Muscle of leg (tissue), 16 donors: ENCODE measurements at places on chromosomes 6 and 20. TPM values are rescaled to one million over a fixed set of nuclear protein-coding genes. Genes with fewer than 3 reads are reported as not detected.

The PRL gene
- not detected for polyA plus RNA-seq

The STMND1 gene
- polyA plus RNA-seq = not detected

The NMBR gene
- not detected for polyA plus RNA-seq

The TP53TG5 gene
- 0.69 TPM for polyA plus RNA-seq

The PAK5 gene
- polyA plus RNA-seq = 0.17 TPM

The ID4 gene
- polyA plus RNA-seq = 5.1 TPM

The ELOVL4 gene
- 1.9 TPM for polyA plus RNA-seq

The SLC2A10 gene
- polyA plus RNA-seq = 22.3 TPM

The SLC35F1 gene
- 1.6 TPM for polyA plus RNA-seq

The SLC17A2 gene
- not detected for polyA plus RNA-seq

The RGS17 gene
- polyA plus RNA-seq = 0.75 TPM

The MYLK4 gene
- polyA plus RNA-seq = 10.8 TPM

The BNIP5 gene
- polyA plus RNA-seq = 0.07 TPM

DNA sequence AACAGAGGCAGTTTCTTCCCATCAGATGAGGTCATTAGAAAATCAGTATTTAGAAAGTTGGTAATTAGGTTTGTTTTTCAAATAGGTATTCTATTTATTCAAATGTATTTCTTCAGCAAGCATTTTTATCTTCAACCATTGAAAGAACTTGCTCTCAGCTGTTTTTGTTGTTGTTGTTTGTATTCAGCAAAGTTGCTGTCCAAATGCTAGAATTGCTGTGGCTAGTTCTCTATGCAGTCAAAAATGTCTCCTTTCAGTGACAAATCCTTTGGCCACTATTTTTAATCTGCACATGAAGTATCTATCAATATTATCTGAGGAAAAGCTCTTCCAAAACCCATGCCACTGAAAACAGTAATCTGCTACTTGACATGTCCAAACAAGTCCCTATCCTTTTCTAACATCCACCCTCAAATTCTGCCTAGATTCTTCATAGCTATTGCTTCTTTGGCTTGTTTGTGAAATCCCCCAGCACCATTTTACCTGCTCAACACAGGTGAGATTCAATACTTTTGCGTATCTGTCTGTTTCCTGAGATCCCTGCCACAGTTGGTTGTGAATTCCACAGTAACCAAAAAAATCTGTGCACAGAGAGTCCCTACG is 1005.4 kb downstream of the GRIK2 start:
- no peak for DNase-seq

- DNase-seq = no peak
Observed at GRCh38 chr6:122647765-122648164, 37.6 kb downstream of the PKIB start.

GRCh38 chr6:107794771-107795170 is 29.3 kb downstream of the SCML4 start:
- no peak for DNase-seq

DNA sequence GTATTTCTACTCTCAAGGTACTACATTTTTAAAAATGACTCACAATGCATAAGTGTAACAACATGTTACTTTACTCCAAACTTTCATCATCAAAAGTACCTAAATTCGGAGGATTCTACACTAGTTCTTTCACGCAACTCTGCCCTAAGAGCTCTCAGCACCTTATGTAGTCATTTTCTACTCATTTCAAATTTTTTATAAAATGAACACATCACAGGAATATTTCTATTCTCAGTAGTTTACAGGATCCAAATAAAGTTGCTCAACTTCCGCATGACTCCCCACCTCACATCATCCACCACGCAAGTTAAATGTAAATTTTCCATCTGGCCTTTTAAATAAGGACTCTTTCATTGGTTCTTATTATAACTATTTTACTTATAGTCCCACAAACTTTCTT is 344.9 kb upstream of the MANEA start:
- DNase-seq = peak; percentile 57

DNA sequence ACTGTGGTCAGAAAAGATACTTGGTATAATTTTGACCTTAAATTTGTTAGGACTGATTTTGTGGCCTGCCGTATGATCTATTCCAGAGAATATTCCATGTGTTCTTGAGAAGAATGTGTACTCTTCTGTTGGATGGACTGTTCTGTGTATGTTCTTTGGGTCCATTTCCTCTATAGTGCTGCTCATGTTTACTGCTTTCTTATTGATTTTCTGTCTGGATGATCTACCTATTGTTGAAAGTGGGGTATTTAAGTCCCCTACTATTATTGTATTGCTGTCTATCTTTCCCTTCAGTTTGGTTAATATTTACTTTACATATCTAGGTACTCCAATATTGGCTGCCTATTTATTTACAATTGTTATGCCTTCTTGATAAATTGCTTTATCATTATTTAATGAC is 298.4 kb downstream of the BCKDHB start:
- DNase-seq = no peak

- DNase-seq = no peak
Observed at GRCh38 chr6:14948586-14949245, 297.2 kb upstream of the JARID2 start.

DNA sequence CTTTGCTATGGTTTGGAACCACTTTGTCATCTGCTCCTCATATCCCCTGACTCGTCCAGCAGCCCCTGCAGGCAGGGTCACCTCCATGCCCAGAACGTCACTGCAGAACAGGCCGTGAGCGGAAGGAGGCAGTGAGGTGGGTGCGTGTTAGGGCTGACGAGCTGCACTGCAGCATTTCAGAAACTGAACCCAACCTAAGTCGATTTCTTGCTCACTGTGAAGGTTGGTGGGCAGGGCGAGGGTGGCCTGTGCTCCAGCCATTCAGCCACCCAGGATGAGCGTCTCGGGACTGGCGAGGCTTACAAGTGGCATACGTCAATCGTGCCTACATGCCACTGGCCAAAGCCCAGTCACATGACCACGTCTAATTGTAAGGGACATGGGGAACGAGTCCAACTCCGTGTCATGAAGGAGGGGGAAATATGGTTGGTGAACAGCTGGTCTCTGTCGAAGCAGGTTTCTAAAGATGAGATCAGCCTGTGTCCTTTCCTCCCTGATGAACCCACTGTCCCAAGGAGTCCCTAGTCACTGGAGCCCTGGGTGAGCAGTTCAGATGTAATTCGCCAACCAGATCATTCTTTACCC is 289.1 kb downstream of the TAF4 start:
- peak; percentile 23 for DNase-seq

DNA sequence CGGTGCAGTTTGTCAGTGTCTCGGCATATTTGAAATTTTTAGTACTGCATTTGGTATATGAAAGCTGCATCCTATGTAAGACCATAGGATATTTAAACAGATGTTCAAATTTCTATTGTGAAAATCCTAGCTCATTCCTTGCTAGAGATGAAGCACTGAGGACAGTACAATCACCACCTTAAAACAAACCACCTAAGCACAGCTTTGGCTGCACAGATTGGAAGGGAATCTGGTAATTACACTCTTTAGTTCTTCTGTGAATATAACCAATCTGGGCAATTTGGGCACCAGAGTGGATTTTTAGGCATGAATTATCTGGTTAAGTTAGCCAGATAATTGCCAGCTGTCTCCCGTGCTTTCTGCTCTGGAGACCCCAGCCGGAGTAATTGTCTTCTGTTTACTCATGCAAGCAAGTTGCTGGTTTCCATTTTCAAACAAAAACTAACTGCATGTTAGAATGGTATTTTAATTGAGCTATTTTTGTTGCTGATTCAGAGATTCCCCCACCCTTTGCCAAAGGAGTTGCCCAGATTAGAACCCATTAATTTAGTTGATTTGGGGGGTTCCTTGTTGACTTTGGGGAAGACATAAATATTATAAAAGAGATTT is 36.9 kb downstream of the E2F3 start:
- DNase-seq = peak; percentile 26

DNA sequence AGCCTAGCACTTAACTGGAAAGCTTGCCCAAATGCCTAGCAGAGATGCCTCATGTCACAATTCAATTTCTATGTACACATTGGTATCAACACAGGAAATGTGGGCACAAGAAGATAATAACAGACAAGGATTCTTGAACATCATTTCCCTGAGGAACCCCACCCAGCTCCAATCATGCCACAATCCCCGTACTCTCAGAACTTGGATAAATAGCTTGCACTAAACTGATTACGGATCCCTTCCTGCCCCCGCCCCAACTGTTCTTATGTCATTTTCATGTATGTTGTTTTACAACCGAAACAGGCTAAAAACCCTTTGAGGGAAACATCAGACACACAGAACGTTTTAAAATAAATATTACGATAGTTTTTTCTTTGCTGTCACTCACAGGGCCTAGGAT is 87.1 kb downstream of the BACH2 start:
- DNase-seq = no peak

DNA sequence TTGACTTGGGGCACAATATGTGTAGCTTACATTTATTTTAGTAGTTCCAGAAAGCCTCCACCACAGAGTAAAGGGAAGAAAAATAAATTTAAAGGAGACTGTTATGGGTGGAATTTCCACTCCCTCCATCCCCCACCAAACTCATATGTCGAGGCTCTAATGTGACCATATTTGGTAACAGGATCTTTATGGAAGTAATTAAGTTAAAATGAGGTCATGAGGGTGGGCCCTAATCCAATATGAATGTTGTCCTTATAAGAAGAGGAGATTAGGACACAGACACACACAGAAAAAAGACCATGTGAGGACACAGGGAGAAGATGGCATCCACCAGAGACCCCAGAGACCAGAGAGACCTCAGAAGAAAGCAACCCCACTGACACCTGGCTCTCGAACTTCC is 189.7 kb downstream of the EDN1 start:
- peak; percentile 31 for DNase-seq

GRCh38 chr6:42901538-42901957 is 14.3 kb upstream of the PTCRA start:
- peak; percentile 87 for DNase-seq

GRCh38 chr6:41356825-41357224 is 21.4 kb downstream of the NCR2 start:
- no peak for DNase-seq

GRCh38 chr20:16241911-16242310 is 331.3 kb downstream of the KIF16B start:
- peak; percentile 17 for DNase-seq

DNA sequence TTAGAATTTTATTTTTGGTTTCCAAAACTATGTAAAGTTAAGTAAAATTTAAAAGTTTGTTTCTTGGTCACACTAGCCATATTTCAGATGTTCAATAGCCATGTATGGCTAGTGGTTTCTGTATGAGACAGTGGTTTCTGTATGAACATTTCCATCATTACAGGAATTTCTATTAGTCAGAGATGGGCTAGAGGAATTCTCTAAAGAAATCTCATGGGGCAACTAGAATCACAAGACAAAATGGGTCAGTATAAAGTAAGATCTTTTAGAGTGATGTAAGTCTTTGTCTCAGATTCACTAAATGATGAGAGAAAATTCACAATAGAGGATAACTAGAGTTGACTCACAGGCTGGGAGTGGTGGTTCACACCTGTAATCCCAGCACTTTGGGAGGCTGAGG is 149.0 kb downstream of the FUT9 start:
- no peak for DNase-seq

- DNase-seq = peak; percentile 24
Observed at GRCh38 chr20:42441196-42441863, 748.4 kb downstream of the PTPRT start.

- DNase-seq = no peak
Observed at GRCh38 chr20:25205277-25206062, 10.0 kb downstream of the ENTPD6 start.

DNA sequence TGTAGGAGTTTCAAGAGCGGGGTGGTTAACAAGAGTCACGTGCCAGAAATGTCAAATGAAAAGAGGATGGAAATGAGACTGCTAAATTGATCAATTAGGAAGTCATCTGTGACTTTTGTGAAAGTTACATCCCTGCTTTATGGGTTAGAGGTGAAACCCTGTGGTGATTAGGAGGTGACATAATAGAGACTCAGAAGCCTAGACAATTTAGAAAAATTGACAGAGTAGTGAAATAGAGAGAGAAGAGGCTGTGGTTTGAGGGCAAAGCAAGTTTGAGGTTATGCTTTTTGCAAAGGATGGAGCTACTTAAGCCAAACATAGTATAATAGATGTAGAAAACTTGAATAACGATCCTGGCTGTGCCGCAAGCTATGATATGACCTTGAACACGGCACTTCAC is 71.8 kb downstream of the IMPG1 start:
- DNase-seq = no peak

GRCh38 chr6:168784426-168784825 is 343.4 kb downstream of the SMOC2 start:
- peak; percentile 43 for DNase-seq

- DNase-seq = no peak
Observed at GRCh38 chr6:50608421-50608820, 104.9 kb upstream of the TFAP2D start.

- no peak for DNase-seq
Observed at GRCh38 chr6:144063246-144063743, 32.1 kb downstream of the SF3B5 start.

DNA sequence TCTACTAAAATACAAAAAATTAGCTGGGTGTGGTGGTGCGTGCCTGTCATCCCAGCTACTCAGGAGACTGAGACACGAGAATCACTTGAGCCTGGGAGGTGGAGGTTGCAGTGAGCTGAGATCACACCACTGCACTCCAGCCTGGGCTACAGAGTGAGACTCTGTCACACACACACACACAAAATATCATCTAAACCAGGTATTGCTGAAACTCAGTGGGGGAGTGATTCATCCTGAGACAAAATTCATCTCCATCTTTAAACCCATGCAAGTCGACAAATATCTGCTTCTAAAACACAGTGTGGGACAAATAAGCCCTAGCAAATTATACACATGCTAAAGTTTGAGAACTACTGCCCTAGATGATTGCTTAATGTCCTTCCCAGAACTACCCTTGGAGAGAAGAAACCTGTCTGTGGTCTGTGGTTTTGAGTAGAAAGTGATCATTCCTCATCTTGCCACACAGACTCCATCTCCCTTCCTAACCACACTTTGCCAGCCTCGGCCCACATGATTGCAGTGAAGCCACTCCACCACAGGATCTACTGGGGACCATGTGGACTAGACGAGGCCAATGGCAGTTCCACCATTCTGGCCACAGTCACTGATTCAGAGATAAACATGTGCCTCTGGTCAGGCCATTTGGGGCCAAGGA is 130.3 kb downstream of the OPRM1 start:
- no peak for DNase-seq

GRCh38 chr6:90386399-90387382 is 90.0 kb upstream of the BACH2 start:
- no peak for DNase-seq

- peak; percentile 19 for DNase-seq
Observed at GRCh38 chr20:63056236-63057170, 49.7 kb upstream of the BHLHE23 start.

DNA sequence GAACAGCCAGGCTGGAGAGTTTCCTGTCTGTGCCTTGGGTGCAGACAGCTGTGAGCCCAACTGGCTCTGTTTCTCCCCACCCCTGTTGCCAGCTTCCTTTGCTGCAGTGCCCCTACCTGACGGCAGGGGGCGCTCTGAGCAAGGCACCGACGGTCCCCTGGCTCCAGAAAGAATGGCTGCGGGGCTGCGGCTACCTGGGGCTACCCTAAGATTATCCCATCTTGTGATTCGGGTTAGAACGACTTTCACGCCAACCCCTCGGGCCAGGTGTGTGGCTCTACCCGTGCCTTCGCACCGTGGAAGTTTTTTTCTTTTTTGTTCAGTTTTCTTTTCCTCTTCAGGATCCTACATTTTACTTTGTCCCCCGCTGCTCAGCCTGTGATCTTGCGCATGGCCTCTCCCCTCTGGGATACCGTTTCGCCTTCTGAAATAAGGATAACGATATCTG is 33.4 kb upstream of the AAR2 start:
- DNase-seq = peak; percentile 64

GRCh38 chr6:79614326-79615305 is 16.5 kb upstream of the SH3BGRL2 start:
- no peak for DNase-seq
